ENCODE measurements at places on chromosomes 13 and 19.

- DNase-seq, result no peak
These were observed 124.1 kb downstream of the DPF1 start for GRCh38 chr19:38099966-38100365.

DNA sequence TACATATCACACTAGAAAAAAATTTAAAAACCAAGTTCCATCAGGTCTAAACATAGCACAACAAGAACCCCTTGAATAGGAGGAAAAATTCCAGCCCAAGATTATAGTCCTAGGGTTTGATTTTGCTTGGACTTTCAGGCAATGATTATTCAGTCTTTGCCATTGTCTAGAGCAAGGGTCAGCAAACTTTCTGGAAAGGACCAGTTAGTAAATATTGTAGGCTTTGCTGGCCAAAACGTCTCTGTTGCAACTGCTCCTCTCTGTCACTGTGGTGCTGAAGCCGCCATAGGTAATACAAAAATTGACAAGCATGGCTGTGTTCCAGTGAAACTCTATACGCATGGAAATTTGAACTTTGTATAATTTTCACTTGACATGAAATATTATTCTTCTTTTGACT, 95.5 kb upstream of the UBAC2 start:
- no peak for DNase-seq

- DNase-seq, result no peak
These were observed 583 bp downstream of the PCDH8 start for GRCh38 chr13:52847682-52848432.

DNA sequence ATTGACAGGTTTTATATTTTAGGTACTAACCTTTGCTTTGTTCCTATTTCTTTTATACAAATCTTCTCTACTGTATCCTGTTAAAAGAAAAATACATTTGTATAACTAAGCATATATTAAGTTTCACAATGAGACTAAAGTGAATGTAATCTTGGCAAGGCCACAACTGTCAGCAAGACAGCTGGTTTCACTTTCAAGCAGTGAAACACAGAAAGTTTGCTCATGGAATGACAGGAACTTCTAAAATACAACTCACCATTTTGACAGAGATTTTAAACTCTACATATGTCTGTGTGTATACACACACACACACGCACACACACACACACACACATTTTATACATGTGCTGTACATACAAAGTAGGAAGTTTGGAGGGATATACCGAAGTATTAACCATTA, 53.3 kb downstream of the PARP4 start:
- DNase-seq, result no peak

- DNase-seq, result no peak
These were observed 93.4 kb upstream of the SLITRK1 start for GRCh38 chr13:83975655-83976165.

- DNase-seq, result no peak
These were observed 16.2 kb downstream of the NUFIP1 start for GRCh38 chr13:44972956-44973581.

DNA sequence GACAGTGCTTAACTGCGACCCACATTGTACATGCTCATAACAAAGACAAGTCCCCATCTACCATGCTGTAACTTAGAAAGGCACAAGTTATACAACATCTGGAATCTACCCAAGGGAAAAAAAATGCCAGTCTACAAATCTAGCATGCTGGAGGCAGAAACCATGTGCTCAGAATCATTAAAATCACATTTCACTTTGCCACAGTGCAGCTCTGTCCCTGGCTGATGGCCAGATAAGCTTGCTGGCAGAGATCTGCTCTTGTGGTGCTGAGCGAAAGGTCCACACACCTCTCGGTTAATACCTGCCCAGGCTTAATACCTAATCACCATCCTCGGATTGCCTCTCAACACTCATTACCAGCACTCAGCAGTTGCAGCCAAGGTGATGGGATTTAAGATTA, 74.1 kb upstream of the UQCRFS1 start:
- DNase-seq, result no peak

GRCh38 chr19:38170334-38170733, 53.7 kb downstream of the DPF1 start:
- DNase-seq, result no peak

GRCh38 chr13:42893214-42893671, 98.8 kb downstream of the EPSTI1 start:
- DNase-seq, result no peak

DNA sequence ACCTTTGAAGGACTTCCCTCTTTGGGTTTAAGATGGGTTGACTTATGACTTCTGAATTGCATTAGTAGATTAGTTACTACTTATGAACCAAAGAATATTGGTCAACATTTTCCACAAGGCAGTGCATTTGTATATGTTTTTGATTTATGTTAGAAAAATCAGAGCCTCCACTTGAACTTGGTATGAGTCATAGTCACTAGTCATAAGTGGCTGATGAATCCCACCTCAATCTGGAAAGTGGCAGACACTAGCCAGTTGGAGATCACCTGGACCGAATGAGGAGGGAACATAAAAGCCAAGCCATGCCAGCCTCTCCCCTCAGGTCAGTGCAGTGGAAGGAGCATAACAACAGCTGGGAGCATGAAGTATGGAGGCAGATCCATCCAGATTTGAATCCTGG, 39.3 kb upstream of the SPART start:
- no peak for DNase-seq

GRCh38 chr19:54481326-54481930, 8.3 kb upstream of the CDC42EP5 start:
- DNase-seq, result no peak

DNA sequence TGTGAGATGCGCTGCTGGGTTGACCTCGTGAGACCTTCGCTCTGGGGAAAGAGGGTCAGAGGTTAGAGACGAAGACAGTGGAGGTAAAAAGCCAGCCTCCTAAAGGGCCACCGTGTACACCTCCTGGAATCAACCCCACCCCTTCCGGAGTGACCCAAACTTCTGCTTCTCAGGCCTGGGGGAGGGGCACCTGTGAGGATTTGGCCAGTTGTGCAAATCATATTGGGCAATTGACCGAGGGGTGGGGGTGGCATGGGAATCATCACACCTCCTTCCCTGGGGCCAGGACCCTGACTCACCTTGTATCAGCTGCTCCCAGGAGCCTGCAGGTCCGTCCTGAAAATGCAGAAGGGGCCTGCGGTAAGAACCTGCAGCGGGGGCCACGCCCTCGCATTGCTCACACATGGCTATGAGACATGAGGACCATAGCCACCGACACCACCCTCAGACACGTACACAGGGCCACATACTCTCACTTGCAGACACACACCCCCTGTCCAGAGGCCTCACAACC, 2.8 kb downstream of the TNFSF14 start:
- DNase-seq, result no peak

- DNase-seq, result no peak
These were observed 1395.7 kb downstream of the OLFM4 start for GRCh38 chr13:54424344-54424743.

DNA sequence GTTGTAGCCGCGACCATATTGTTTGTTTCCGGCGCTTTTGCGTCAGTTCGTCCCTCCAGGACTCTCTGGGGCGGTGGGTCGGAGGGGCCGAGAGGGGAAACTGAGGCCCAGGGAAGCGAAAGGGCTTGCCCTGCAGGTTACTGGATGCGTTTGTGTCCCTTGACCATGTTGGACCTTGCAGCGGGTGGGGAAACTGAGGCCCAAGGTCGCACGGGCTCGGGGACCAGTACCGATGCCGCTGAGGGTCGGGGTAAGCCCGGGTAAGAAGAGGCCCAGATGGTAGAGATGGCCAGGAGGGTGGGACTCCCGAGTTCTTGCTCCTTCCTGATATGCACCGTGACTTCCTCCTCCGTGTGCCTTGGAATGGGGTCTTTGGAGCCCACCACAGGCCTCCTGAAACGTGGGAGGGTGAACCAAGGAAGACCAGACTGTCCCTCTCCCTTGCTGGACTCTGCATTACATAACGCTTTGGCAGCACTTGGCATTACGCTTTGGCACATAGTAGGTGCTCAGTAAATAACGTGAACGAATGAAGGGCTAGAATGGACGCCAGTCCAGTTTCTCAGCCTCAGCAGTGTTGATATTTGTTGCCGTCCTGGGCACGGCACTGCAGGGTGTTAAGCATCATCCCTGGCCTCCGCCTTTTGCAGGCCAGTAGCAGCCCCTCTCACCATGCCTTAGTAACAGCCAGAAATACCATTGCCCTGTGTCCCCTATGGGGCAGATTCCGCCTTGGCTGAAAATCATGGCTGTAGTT, 743 bp downstream of the CHAF1A start:
- no peak for DNase-seq

- DNase-seq, result no peak
These were observed 281.9 kb downstream of the DCLK1 start for GRCh38 chr13:35849256-35849644.

DNA sequence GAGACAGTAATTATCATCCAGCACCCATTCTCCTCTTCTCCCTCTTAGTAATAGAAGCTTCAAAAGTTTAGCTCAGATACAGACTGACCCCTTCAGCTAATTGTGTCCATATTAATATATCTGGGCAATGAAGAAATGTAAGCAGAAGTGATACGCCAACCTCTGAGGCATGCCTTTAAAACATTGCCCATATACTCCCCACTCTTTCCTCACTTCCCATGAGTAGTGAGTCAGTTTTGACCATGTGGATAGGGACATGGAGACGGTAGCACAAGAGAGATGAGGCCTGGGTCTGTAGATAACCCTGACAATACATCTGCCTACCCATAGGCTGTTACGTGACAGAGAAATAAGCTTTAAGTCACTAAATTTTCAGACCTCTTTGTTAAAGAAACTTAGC, 147.6 kb downstream of the KCTD12 start:
- DNase-seq, result no peak

DNA sequence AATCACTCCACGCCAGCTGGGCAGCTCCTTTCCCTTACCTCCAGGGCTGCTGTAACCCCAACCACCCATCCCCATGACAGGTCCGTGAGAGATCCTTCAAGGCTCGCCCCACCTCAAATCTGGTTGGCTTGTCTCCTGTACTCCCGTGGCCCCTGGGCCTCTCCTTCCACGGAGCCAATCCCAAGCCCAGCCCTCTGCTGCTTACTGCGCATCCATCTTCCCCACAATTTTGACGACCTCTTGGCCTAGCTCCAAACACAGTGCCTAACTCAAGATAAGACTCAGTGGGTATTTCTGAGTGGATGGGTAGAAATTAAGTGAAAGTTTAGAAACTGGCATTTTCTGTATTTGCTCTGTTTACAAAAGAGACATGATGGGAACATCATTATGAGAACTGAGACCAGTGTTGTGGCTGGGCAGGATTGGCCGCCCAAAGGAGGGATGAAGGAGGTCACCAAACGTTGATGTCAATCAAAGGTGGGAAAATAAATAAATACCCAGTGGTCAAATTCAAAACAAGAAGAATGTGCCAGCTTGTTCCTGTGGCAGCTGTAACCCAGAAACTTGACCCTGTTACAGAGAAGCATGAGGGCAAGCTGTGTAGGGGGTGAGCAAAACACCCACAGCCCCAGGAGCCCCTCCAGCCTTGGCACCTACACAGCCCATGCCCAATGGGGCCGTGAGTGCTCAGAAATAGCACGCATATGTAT, 162.2 kb downstream of the ABCC4 start:
- no peak for DNase-seq

- no peak for DNase-seq
These were observed at the start of gene KLK11 for GRCh38 chr19:51026554-51026831. Gene KLK11, minus strand, starts transcription at chr19:51026616. Its CDS starts 985 bp downstream, at chr19:51025631.

Data from stimulated activated CD8-positive, alpha-beta memory T cell treated with anti-CD3 and anti-CD28 coated beads, Interleukin-2, amount 100 ng/mL, for 48 hours (primary cell).